H7 (cell line): ENCODE measurements at places on chromosomes 5 and 9. TPM values are rescaled to one million over a fixed set of nuclear protein-coding genes. Genes with fewer than 3 reads are reported as not detected.

- peak; percentile 90 for DNase-seq
Measured at GRCh38 chr9:4297786-4298254, 2.0 kb downstream of the GLIS3 start.

Gene CMBL
- total RNA-seq = 5.2 and 5.3 TPM in 2 replicates

Gene CDC37L1
- 18.8 and 20.4 TPM in 2 replicates for total RNA-seq

GRCh38 chr5:79936646-79937216 is 54.3 kb downstream of the MTX3 start:
- DNase-seq = no peak

GRCh38 chr9:73981405-73981804 is 515.7 kb upstream of the RORB start:
- no peak for DNase-seq

Gene SLC36A2
- not detected in 2 replicates for total RNA-seq

Gene VCAN
- 85.8 and 119 TPM in 2 replicates for total RNA-seq

DNA sequence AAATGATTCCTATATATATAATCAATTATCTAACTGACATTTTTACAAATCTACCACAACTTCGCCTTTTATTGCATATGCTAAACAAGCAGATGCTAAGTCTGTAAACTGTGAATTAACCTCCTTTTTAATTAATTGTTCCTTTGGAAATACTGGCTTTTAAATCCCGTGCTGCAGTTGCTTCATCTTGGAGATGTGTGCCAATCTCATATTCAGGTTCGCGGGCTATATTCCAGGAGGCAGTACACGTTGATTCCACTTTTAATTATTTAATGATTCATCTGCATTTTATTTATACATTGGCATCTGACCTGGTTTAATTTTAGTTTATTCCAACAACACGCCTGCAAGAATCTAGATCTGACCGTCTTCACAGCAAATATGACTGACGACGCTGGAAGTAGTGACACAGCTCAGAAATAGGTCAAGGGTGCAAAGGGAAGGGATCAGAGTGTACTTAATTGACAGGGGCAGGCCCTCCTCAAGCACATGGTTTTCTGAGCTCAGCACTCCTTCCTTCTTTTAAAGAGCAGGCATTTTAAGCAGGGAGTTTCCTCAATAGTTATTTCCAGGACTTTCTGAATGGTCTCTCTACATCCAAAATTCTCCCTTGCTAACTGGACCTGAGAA is 125.2 kb downstream of the GLIS3 start:
- no peak for DNase-seq

Gene NKD2
- total RNA-seq = 4.9 and 5.7 TPM in 2 replicates

Gene ARSI
- total RNA-seq = 3.2 and 3.6 TPM in 2 replicates

DNA sequence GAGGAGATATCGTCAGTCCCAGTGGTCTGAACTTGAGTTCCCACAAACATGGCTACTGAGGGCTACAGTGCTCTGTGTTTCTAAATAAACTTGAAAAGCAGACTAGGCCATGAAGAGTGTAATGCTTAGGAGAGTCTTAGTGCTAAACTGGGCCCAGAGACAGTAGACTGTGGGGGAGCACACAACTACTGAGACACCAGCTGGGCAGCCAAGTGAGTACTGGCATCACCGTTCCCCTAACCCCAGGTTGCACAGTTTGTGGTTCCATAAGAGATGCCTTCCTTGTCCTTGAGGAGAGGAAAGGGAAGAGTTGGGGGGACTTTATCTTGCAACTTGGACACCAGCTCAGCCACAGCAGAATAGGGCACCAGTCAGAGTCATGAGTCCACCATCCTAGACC is 172.1 kb upstream of the DMRTA1 start:
- DNase-seq = no peak

Gene IL3
- not detected in 2 replicates for total RNA-seq

- no peak for DNase-seq
Measured at GRCh38 chr5:33827885-33828284, 63.9 kb downstream of the ADAMTS12 start.

Gene GOLGA1
- 3.7 and 3.9 TPM in 2 replicates for total RNA-seq

DNA sequence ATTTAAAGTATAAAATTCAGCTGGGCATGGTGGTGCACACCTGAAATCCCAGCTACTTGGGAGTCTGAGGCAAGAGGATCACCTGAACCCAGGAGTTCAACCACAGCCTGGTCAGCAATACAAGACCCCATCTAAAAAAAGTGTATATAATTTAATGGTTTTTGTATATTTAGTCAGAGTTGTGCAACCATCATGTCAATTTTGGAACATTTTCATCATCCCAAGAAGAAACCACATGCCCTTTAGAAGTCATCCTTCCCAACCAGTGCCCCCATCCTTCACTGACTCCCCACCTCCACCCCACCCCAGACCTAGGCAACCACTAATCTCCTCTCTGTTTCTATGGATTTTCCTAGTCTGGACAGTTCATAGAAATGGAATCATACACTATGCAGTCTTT is 18.8 kb upstream of the TEK start:
- no peak for DNase-seq

DNA sequence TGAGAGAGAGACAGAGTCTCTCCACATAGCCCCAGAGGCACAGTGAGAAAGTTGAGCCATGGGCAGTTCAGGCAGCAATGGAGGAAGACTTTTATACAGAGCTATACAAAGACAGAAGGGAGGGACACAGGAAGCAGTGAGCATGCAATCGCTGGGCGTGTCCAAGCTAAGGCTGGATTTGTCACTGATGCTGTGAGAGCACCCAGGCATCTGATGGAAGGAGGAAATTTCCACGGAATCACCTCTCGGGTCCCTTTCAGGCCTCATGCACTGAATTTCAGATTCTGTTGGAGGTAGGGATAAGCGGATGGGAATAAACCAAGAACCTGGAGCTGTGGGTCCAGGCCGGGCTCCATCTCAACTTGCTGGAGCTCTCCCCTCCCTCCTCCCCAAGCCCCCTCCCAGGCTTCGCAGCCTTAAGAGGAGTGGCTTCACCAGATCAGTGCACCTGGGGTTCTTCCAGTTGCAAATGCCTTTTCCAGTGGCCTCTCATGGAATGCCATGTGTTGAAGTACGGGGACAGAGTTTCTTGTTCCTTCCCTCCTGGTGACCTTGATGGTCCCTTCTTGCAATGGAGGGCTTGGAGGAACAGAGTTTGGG is 114.8 kb upstream of the ALDH1B1 start:
- no peak for DNase-seq

Gene GHR
- total RNA-seq = 0.28 and 0.96 TPM in 2 replicates

Gene ZNF367
- 10.0 and 12.3 TPM in 2 replicates for total RNA-seq

- DNase-seq = no peak
Measured at GRCh38 chr9:5922192-5922591, 31.5 kb downstream of the MLANA start.

DNA sequence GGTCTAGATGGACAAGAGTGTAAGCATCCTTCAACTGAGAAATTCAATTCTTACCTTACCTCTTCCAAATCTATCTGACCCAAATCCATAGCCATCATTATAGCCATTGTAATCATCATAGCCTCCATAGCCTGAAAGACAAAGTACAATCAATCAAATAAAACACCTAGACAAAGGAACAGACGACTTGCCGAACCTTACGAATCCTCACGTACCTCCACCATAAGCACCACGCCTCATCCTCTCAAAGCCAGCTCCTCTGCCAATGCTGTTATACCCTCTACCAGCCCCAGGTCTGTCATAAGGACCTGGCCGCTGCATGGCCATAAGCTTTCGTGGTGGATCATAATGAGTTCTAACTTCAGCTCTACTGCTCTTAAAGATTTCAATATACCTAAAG is 5.5 kb downstream of the HNRNPH1 start:
- DNase-seq = no peak

Gene NIPSNAP3A
- total RNA-seq = 19.0 and 20.4 TPM in 2 replicates

Gene HTR1A
- total RNA-seq = not detected in 2 replicates

DNA sequence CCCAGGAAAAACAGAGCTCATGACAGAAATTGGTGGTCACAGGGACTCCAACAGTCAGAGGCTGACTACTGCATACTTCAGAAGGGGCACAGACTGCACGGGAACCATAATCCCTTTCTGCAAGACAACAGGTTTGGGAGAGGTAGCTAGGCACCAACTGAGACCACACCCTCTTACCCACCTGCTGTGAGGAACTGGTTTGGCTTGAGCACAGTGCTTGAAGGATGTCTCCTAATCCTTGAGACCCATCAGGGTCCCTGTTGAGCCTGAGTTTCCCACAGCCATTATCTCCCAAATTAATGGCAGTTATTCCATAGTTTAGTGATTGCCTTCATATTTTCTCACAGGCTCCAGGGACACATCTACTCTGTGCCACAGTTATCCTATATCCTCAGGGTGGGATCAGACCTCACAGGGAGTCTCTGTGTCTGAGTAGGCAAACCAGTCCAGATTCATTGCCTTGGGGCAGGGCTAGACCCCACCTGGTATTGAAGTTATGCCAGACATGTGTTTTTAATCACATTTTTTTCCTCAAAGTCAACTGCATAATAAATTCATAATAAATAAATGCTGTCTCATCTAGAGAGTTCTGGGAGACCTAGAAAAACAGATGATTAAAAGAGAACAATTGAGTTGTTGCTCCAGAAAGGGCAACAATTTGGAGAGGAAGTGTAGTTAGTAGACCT is 9.3 kb upstream of the CAST start:
- no peak for DNase-seq

DNA sequence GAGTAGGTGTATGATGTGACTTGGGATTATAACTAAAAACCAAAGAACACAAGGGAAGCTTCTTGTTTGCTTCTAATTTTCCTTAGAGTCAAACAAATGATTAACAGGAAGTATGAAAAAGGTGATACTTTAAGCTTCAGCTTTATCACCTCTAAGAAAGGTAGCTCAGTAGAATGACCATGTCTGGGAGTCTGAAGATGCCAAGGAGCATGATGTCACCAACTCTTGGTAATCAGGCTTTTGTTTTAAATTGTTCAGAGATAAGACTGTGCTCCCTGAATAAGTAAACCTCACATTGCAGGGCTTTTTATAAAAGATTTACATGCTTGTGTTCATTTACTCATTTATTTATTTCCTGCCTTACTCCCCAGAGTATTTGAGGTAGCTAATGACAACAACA is 169.9 kb downstream of the FER start:
- DNase-seq = no peak

- DNase-seq = no peak
Measured at GRCh38 chr5:78429332-78429980, 69.0 kb downstream of the SCAMP1 start.

Gene GMCL2
- total RNA-seq = not detected in 2 replicates

Gene PCDH12
- 0.10 TPM in 1 of 2 replicates, not detected in the other for total RNA-seq

DNA sequence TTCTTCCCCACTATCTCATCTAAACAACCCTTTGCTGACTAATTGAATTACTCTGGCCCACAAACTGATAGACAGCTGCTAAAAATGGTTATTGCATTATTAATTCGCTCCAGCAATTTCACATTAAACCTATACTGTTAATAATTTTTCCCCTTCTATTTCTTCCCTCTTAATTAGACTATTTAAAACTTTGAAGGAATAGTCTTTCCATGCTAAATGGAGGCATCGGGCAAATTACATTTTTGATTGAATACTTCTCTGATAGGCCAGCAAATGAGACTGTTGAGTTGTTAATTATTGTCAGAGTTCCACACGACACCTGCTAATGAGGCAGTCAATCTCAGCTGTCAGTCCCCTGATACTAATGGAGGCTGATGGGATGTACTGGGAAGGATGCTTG is 242.5 kb downstream of the TRIM32 start:
- no peak for DNase-seq

- no peak for DNase-seq
Measured at GRCh38 chr5:122639864-122640263, 135.0 kb upstream of the SNX2 start.

- no peak for DNase-seq
Measured at GRCh38 chr9:90517103-90517502, 125.5 kb downstream of the DIRAS2 start.
